ENCODE measurements at places on chromosomes 4 and X. TPM values are rescaled to one million over a fixed set of nuclear protein-coding genes. Genes with fewer than 3 reads are reported as not detected.

DNA sequence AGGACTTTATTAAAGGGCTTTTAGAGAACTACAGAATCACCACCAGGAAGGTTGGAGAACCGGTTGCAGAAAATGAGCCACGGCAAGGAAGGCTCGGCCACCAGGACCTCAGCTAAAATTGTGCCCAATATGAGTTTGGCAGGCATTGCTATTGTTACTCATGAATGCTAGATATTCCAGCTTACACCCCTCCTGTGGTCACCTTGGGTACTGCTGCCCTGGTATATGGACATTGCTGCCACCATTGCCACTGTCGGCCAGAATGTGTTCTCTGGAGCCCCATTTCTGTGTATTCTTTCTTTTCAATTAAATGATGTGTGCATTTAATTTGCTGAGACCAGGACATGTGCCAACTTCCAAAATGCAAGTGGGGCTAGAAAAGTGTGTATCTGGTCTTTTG is 626.7 kb upstream of the BOD1L1 start:
- DNase-seq, result peak; percentile 33

DNA sequence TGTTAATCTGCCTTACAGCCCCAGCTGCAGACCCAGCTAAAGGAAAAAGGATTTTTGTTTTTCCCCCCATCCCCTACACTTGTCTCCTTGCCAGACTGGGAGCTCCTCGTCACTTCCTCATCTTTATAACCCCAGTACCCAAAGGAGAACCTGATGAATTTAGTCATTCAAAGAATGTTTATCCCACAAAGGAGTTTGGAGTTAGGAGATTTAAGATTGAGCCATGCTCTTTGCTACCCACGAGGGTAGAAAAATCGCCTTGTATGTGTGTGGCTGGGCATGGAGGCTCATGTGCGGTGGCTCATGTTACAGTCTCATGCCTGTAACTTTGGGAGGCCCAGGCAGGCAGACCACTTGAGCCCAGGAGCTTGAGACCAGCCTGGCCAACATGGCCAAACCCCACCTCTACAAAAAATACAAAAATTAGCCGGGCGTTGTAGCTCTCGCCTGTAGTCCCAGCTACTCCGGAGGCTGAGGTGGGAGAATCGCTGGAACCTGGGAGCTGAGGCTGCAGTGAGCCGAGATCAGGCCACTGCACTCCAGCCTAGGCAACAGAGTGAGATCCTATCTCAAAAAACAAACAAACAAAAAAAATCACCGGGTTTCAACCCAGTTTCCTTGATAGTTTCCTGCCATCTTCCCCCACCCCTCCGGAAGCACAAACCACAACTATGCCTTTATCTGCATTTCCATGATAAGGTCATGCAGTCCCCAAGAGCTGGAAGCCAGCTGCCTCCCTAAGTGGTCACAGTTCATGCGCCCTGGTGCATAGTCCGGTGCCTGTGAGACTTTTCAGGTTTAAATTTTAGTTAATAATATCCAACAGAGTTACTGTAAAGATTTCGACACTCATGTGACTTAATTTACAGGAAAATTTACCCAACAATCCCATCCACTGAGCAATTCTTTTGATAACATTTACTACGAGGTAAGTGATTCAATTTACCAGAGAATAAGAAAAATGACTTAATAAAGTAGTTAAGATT is 1.5 kb downstream of the CFAP97 start:
- DNase-seq, result peak; percentile 56

GRCh38 chr4:76691807-76692582 is 205.9 kb downstream of the SOWAHB start:
- peak; percentile 62 for DNase-seq

Gene GSX2
- not detected for polyA plus RNA-seq

DNA sequence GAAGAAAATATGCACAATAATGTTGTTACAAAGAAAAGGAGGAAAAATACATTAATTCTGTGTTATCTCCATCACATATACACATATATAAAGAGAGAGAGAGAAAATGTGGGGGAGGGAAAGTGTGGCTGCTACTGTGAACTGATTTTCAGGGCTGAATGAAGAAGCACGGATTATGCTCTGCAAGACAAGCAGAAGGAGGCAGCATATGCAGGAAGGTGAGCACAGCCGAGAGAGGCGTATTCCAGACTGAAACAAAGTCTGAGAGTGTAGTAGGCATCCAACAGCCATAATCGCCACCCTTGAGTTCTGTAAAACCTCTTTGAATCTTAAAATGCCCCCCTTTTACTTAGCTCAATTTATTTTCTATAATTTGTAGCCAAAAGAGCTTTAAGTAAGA is 1081.8 kb upstream of the GRID2 start:
- DNase-seq, result no peak

Gene PAGE5
- not detected for polyA plus RNA-seq

DNA sequence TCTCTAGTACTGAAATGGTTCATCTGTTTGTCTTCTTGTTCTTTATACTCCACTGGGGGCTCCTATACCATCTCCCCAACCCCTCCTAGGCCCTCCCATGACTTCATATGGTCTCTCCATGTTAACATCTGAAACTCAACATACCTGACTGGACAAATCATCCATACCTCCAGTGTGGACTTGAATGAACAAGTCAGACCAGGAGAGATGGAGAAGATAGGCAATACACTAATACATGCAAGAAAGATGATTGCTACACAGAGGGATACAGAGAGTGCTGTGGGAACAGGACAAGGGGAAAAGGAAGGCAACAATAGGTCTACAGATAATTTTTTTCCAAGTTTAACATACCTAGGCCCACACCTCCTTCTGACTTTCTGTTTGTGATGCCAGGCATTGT is 175.1 kb downstream of the FHIP1A start:
- no peak for DNase-seq

DNA sequence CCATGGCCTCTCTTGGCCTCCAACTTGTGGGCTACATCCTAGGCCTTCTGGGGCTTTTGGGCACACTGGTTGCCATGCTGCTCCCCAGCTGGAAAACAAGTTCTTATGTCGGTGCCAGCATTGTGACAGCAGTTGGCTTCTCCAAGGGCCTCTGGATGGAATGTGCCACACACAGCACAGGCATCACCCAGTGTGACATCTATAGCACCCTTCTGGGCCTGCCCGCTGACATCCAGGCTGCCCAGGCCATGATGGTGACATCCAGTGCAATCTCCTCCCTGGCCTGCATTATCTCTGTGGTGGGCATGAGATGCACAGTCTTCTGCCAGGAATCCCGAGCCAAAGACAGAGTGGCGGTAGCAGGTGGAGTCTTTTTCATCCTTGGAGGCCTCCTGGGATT is 8.0 kb downstream of the CLDN2 start:
- DNase-seq, result no peak

- DNase-seq, result no peak
These were observed 336.8 kb upstream of the PPARGC1A start for GRCh38 chr4:24226667-24227066.

GRCh38 chrX:109773374-109773773 is 40.3 kb upstream of the ACSL4 start:
- no peak for DNase-seq

- DNase-seq, result no peak
These were observed 56.6 kb downstream of the INTS12 start for GRCh38 chr4:105651884-105652283.

Gene GC
- polyA plus RNA-seq, result 1.8 TPM

All from kidney (tissue), 22 donors.